Activated T-helper 2 cell treated with anti-CD3 and anti-CD28 coated beads, Interferon-gamma antibody, Interleukin-2, Interleukin-4, amounts not matched to agents 10 μg/mL and 5 μg/mL and 100 μg/mL, durations not matched to agents 14 hours and 24 hours and 36 hours (primary cell): ENCODE measurements at places on chromosomes 5 and 9. TPM values are rescaled to one million over a fixed set of nuclear protein-coding genes. Genes with fewer than 3 reads are reported as not detected.
A peak's percentile ranks its signal among the peaks of the same experiment; 100 is the strongest.

DNA sequence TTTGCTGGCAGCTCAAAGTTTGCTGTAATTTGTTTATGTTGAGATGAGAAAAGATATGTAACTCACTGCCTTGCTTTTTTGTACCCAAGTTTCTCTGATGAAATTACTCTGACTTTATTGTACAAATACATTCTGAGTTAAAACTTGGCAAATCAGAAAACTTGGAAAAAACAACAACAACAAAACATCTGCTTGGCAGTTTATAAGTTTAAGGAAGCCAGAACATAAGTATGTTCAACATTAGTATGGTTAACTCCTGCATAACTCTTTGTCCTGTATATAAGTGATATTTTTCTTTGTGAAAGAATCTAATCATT is 233.1 kb downstream of the MAST4 start:
- no peak for DNase-seq

DNA sequence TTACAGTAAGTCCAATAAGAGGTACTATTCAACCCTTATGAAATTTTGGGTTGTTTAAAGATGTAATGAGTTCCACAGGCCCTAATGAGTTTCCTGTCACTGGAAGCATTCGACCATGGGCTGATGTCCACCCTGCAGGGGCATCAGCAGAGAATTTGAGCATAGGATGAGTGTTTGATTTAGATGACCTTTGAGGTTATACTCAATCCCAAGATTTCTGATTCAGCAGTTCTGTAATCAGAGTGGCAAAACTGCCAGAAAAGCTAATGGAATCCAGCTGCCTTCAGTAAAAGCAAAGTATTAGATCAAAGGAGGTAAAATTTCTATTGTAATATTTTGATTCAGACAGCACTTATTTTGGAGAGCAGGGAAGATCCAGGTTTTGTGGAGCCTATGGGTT is 68.3 kb downstream of the COX7C start:
- no peak for DNase-seq

DNA sequence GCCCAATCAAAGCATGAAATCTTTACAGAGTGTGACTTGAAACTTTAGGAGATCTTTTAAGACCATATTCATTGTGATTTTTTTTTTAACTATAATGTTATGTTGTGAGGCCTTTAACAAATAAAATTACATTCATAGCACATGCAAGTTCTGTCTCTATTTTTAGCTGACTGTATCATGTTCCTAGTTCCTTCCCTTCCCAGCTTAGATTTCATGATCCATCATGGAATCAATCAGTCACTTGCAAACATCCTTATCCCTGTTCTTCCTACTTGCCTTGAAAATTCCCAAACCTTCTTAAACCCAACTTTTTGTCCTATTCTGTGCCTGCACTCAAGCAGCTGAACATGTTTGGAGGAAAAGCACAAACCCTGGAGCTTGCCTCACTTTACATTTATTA is 141.8 kb downstream of the DMXL1 start:
- no peak for DNase-seq

Gene WDR36
- total RNA-seq = 77.9 and 79.9 TPM in 2 replicates

DNA sequence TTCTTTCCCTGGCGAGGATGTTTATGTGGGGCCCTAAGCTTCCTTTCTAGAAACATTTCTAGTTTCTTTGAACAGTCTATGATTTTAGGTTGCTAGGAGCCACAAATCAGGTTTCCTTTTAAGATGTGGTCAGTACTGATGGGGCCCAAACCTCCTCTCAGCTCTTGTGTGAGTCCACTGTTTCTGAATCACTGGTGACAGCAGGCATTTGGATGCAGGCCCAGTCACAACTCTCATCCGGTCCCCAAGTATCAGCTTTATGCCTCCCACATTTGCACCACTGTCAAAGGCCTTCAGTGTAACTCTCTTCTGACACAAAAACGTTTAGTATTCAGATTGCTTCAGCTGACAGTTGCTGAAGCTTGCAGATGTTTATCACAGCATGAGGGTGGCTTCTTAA is 7.8 kb downstream of the DMRT2 start:
- no peak for DNase-seq

- DNase-seq = no peak
These were observed 18.1 kb downstream of the LIX1 start for GRCh38 chr5:97124335-97124734.

- no peak for DNase-seq
These were observed 101.6 kb upstream of the MAP1B start for GRCh38 chr5:72005671-72006070.

Gene DNAJB5
- 7.5 and 11.3 TPM in 2 replicates for total RNA-seq

DNA sequence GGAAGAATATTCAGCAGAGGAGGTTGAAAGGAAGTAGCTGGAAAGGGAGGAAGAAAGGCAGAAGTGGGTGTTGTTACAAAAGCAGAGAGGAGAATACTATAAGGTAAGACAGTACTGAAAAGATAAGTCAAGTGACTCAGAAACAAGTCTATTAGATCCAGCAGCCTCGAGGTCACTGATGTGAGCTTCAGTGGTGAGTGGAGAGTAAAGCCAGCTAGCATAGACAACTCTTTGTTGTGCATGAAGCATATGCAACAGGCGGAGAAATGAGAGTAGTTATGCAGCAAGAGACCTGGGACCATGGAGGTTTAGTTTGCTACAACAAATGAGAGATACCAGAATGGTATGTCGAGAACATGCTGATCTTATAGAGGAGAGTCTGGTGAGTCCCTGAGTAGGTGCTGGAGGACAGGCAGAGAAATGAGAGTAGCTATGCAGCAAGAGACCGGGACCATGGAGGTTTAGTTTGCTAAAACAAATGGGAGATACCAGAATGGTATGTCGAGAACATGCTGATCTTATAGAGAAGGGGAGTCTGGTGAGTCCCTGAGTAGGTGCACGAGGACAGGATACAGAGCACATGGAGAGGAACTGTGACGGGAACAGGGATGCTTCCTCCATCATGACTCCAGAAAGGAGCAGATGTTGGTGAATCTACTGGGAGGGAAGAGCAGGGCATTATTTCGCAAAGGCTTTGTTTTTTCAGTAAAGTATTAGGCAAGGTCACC is 36.0 kb downstream of the EQTN start:
- no peak for DNase-seq

DNA sequence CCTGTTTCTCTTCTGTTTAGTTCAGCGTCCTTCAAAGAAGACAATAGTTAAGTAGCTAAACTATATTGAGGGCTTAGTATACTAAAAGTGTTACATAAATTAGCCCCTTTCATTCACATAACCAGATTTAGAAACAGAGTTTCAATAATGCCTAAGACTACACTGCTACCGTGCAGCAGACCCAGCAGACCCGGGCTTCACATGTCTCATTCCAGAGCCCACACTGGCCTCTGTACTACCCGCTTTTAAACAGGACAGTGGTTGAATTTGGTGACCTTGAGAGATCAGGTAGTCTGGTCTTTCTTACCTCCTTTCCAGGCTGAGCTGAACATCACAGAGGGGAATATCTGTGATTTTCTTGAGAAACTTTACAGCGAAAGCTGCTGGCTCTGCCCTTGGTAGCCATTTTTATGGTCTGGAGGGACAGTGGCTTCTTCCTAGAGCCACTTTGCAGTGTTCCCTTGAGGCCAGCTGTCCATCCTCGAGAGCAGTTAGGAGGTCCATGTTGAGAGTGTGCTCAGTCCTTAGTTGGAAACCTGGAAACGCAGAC is 56.5 kb downstream of the SLC22A5 start:
- DNase-seq = no peak

DNA sequence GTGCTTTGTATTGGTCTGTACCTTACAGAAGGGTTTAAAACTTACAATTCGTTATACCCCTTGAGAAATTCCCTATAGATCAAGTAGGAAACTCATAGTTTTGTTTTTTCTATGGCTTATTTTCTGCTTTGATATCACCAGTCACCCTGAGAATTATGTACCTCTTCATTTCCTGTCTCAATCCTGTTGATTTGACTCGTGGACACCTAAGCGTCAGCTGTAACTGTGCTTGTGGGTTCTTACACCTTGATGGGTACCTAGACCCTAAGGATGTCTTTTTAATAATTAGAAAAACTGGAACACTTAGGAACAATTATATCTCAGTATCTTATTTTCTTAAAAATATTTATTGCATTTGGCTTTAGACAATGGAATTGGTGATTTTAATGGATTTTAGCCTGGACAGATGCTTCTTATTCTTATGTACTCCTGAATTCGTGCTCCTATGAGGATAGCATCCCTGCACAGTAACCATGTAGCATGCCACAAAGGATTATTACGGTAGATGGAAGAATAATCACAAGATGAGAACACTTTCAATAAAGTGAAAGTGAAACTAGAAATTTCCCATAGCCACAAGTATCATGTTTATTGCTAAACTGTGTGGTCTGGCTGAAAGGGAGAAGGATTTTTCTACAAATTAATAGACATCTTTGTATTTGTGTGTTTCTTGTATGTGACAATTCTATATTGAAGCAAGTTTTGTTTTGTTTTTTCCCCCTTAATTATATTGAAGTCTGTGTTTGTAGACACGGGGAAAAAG is 1920.3 kb upstream of the WWC1 start:
- DNase-seq = no peak

DNA sequence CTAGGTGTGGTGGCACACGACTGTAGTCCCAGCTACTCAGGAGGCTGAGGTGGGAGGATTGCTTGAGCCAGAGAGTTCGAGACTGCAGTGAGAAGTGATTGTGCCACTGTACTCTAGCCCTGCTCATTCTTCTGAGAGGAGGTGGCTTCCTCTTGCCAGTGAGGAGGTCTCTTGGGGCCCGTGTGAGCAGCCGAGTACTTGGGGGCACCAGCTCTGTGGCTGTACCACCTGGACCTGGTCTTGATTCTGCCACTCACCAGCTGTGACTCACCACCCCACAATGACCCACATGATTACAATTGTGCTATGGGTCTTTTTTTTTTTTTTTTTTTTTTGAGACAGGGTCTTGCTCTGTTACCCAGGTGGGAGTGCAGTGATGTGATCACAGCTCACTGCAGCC is 18.0 kb upstream of the CRB2 start:
- no peak for DNase-seq

Gene BAAT
- total RNA-seq = not detected in 2 replicates

Gene NMUR2
- not detected in 2 replicates for total RNA-seq

GRCh38 chr5:175464074-175464941 is 14.1 kb upstream of the SFXN1 start:
- peak; percentile 63 for DNase-seq

DNA sequence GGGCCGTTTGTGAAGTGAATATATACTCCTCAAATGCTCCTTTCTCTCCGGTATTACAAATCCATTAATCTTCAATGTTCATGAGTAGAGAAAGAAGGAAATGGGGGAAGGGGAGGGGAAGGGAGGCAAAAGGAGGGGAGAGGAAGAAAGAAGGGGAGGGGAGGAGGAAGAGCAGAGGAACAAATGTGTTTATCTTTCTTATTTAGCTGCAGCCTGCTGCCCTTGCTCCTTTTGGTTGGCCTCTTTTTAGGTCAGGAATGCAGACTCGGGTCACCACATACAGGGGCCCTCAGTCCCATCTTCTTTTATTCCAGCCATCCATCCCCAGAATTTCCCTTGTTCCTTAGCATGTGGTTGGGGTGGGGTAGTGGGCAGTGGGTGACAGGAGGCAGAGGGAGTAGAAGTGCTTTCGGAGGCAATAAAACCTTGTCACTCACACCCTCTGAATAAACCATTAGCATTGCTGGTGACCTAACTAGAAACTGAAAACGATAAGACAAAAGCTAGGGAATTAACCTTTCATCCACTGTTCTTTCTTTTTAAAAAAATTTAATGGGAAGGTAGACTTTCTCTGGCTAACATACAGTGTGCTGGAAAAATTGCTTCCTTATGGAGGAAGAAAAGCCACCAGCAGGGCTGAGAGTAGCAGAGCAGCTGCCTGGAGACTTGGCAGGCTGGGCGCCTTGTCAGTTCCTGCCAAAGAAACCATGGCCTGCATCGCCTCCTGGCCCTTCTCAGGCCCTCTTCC is 16.8 kb upstream of the PRLR start:
- DNase-seq = no peak

- no peak for DNase-seq
These were observed 29.4 kb downstream of the OCLN start for GRCh38 chr5:69522035-69522434.

Gene BRINP1
- not detected in 2 replicates for total RNA-seq

DNA sequence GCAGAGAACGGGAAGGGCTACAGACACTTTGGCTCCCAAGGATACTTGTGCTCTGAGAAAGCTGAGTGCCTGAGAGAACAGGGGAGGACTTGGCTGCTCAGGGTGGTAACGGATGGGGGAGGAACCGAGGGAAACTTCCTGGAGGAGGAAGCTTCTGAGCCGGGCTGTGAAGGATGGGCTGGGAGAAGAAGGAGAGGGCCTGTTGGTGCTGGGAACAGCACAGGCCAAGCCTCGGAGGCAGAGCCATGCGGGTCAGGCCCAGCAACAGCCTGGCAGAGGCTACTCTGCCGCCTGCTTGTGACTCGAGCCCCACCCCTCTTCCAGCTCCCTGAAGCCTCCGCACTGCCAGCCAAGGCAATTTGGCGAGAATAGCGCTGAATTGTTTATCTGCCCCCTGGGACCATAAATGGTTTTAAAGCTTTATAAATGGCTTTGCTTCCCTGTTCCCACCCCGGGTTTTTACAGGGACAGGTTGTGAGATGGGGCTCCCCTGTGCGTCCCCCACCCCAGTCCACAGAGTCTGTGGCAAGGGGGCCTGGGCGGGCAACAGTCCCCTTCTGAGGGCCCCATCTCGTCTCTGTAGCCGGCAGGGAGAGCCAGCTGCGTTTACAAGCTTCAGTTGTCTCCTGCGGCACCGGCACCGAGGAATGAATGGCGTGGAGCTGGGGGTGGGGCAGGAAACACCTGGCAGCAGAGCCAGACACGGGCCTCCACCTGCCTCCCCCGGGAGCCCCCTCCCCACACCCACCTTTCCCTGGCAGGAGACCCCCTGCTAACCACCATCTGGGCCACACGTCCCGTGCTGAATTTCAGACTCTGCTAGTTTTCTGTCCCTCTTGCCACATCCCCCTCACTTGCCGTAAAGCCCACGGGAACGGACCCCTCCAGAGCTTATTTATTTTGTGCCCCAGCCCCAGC is 24.4 kb downstream of the FAM163B start:
- no peak for DNase-seq
